ENCODE measurements at places on chromosomes 7 and 10.

GRCh38 chr7:130554481-130554880 is 62.6 kb downstream of the MEST start:
- no peak for DNase-seq

DNA sequence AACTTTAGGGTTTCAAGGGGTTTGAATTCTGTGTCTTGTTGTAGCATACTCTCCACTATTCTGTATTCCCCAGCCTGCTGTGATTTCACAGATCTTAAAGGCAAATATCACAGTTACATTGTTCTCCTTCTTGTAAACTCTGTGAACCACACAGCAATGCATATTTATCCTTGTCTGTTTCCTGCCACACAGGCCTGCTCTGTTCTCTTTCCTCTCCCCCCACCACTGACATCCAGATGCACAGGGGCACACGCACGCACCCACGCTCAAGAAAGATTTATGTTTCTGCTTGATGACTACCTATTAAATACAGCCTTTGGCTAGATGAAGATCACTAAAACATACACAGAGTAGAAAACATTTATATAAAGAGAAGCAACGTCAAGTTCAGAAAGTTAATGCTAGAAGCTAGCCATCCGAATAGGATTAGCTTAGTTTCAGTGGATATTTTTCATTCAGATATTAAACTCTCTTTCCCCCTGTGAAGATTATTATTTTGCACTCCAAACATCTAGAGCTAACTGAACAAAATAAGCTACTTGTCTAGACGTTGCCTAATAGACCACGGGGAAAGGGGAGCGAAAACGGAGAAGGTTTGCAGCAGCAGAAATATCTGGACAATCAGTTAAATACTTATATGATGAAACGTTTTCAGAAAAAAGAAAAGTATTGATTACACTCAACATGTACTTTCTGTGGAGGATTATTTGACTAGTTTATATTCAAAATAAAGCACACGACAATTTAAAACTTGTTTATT is 193.1 kb upstream of the SEMA3C start:
- no peak for DNase-seq

GRCh38 chr10:97407952-97408248 is 6.8 kb upstream of the RRP12 start:
- DNase-seq, result no peak

DNA sequence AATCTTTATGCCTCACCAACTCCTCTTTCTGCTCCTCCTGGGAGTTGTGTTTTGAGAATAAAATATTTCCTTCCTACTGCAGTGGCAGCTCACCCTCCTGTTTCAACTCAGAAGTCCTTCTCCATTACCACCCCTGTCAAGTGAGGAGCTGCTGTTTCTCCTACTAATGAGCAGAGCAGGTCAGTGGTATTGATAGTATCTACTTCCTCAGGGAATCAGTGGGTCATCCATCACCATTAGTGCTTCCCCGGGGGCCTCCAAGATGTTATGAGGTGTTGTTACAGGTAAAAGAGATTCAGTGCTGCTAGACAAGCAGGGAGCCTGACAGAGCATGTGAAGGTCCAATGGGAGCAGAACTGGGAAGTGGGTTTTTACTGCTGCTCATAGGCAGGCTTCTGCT is 795.2 kb downstream of the REEP3 start:
- no peak for DNase-seq

- no peak for DNase-seq
These were observed 102.1 kb upstream of the MGMT start for GRCh38 chr10:129364949-129365348.

GRCh38 chr7:12655161-12655560 is 32.3 kb upstream of the ARL4A start:
- DNase-seq, result no peak

GRCh38 chr7:131061158-131061557 is 266.5 kb upstream of the MKLN1 start:
- DNase-seq, result no peak

DNA sequence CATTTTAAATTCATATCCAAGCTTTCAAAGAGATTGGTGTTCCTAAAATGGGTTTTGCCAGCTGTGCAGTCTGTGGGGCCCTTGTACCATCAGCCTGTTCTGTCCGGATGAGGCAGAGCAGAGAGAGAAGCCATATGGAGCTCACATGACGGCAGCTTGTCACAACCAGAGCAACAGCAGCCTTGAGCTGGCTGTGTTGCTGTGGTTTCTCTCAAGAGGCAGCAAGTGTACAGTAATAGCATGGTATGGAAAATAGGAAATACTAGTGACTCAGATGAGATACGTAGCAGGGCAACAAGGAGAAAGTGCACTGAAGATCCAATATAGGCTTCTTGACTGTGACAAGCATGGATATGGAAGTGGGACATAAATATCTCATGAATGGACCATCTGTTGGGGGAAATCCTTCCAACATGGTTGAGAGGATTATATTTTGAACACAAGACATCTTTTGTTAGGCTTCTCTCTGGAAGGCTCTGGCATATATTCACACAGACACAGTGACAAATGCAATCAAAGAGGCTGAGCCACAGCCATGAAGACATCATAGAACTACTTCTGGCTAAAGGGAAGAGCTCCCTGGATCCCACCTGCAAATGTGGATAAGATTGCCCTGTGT is 251.0 kb upstream of the TAC1 start:
- DNase-seq, result no peak

DNA sequence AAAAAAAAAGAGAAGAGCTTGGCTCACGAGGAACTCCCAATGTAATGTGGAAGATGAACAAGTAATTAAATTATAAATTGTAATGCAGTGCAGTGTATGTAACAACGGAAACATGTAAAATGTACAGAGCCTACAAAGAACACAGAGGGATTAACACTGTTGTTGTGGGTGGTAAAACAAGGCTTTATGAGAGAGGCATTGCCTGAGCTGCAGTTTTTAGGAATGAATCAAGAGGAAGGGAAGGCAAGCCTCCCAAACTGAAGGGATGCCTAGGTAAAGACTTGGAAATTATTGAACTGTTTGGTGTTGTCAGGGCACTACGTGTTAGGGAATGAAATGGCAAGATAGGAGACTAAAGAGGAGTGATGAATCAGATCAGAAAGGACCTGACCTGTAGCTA is 213.7 kb downstream of the HTR7 start:
- DNase-seq, result no peak

DNA sequence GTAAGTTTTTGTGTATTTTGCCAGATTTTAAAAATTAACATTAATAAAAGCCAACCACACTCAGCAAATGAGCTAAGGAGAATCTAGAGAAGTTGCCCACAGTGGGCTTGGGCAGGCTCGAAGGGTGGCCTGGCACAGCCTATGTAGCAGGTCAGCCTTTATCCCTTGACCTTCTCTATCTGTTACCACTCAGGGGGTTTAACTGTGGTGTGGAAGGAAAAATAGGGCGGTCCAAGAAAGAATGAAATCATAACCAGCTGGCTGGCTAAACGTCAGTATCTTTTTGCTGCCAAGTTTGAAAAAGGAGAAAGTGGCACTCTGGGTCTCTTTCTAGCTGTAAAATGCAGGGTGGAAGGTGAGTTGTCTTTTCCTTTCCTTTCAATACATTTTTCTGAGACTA is 130.3 kb upstream of the ASAH2 start:
- no peak for DNase-seq

DNA sequence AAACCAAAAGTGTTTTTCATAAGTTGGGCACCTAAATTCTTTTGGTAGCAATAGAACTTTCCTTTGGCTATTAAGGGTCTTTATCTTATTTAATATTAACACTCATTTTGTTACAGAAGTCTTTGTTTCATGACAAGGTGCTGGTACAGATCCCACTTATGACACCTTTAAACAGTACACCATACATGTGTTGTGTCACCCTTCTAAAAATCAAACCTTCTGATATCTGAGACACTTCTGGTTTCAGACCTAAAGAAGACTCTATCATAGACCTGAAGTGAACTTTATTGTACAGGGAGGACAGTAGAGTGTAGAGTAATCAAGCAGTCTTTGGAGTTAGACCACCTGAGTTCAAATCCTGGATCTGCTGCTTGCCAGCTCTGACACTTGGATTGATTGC is 5.8 kb upstream of the USP6NL start:
- DNase-seq, result no peak

DNA sequence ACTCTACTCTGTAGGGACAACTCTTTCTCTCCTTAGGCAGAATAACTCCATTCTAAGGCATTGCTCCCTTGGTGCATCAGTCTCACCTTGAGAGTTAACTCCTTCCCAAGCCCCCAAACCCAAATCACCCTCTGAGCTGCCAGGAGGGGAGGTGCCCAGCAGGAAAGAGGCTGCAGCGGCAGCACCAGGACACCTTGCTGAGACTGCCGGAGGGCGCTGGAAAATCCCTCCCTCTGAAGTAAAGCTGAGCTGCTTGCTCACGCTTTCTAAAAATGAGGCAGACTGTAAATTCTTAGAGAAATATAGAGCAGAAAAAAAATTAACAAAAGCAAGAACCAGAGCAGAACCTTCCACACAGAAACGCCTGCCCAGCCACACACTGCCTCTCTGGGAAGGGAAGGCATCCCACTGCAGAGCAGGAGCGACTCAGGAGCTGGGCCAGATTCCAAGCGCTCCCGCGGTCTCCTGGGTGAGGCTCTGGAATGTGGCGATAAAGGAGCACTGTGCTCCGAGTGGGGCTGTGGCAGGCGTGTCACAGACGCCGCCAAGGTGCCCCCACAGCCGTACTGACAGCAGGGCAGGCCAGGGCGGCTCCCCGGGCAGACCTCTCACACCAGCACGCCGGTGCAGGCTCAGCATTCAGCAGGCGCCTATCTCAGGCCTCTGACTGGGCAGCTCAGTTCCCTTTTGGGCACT is 202.1 kb downstream of the TNS3 start:
- no peak for DNase-seq

GRCh38 chr10:71964743-71965515 is 734 bp downstream of the CHST3 start:
- DNase-seq, result no peak

DNA sequence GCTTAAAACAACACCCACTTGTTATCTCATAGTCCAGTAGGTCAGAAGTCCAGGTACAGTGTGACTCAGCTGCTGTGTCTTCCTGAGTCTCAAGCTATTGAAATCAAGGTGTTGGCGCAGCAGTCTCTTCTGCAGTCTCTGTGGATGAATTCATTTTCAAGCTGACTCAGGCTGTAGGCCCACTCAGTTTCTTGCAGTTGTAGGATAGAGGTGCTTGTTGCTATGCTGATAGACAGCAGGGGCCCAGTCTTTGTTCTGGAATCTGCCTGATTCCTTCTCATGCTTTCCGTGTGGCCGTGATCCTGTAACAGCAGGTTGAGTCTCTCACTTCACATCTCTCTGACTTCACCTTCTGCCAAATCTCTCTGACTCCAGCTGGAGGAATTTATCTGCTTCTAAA is 400.4 kb upstream of the POM121L12 start:
- DNase-seq, result no peak

GRCh38 chr10:132232981-132233380 is 46.2 kb downstream of the DPYSL4 start:
- DNase-seq, result no peak

GRCh38 chr10:29346296-29347001 is 57.6 kb downstream of the LYZL1 start:
- DNase-seq, result no peak

DNA sequence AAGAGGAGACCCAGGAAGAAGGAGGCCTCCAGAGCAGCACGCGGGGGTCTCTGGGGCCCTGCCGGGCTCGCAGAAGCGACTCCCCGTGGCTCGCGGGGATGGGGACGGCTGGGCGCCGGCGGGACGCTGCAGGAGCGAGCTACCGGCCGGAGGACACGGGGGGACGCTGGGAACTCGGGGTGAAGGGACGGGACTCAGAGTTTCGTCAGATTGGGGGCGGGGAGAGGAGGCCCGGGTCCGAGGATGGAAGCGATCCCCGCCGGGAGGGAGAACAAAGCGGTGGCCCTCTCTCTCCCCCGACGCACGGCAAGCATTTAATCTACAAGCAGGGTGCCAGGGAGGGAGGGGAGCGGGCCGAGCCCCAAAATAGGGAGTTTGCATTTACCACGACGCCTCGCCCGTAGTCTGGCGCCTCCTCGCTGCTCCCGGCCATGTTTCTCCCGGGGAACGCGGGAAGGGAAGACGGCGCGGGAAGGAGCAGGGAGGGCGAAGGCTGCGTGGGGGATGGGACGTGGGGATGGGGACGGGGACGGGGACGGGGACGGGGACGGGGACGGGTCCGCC is at the start of gene PRTFDC1:
Gene PRTFDC1, minus strand, starts transcription at position 464 of the 564 bp plus-strand sequence. Its CDS starts 31 bp downstream, at position 433.
- no peak for DNase-seq

DNA sequence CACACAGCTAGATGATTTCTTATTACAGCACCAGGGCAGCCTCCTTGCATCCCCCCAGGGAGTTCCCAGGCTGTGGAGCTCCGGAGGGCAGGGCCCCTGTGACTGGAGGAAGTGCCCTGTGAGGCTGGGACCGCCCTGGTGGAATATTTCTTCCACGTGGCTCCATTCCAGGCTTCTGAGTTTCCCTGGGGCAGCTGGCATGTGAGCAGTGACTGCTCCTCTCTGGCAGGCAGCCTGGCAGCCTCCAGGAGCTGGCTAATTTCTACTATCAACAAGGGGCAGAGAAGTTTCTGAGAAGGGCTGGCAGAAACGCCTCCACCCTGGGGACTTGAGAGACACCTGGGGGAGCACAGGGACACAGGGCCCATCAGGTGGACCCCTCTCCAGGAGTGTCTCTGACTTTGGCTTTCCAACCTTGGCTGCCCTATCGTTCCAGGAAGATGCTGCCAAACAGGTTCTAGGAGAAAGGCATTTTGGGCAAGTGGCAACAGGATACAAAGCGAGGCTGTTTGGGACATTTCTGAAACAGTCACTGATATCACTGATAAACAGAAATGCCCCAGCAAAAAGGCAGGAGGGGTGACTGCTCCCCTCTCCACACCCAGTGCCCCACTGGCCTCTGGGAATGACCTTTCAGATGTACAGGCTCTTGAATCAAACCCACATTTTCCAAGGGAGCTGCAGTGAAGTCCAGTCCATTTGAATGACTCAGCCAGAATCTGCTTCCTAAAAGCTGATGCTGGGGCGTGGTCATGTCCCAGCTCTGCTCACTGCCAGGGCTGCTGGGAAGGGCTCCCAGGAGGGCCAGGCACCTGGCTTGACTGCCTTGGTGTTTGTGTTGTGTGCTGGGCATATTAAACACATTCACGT is 16.1 kb downstream of the MYOF start:
- no peak for DNase-seq

- no peak for DNase-seq
These were observed 717.0 kb downstream of the KCNMA1 start for GRCh38 chr10:76920581-76920980.

Measured in stimulated activated CD8-positive, alpha-beta memory T cell treated with anti-CD3 and anti-CD28 coated beads, Interleukin-4, amount 100 ng/mL, for 1 hour (primary cell).